ENCODE measurements at places on chromosomes 3 and 15.

- no peak for DNase-seq
Observed at GRCh38 chr3:140276703-140277102, 341.7 kb downstream of the CLSTN2 start.

DNA sequence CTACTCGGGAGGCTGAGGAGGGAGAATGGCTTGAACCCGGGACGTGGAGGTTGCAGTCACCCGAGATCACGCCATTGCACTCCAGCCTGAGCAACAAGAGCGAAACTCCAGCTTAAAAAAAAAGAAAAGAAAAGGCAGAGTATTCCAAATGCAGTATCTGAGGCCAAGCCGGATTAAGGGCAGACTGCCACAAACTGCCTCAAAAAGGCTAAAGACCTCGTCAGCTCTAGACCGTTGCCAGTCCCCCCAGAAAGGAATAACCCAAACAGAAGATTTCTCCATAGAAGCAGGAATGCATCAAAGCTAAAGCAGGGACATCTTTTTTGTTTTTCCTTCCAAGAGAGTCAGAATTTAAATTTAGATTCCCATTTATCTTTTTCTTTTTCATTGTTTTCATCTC lies 72.9 kb downstream of the TM4SF4 start:
- DNase-seq = no peak

DNA sequence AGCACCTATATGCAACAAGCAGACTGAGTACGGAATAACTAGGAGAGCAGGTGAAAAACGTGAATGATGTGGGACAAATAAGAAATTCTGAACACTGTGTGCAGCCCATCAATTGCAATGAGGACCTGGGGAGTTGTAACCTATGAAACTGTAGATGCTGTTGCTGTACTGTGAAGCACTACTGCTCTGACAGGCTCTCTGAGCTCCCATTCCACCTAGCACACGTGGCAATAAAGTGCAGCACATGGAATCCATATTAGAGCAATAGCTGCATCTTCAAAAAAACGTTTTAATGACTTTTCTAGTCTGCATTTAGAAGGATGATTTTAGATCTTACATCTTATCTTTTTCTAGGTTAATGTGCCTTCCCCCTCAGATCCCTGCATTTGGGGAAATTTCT lies 748.7 kb upstream of the GOLIM4 start:
- DNase-seq = no peak

- no peak for DNase-seq
Observed at GRCh38 chr3:135862361-135862760, 103.2 kb upstream of the PPP2R3A start.

GRCh38 chr3:196192036-196192523 lies 19.1 kb downstream of the ZDHHC19 start:
- peak; percentile 38 for DNase-seq

- no peak for DNase-seq
Observed at GRCh38 chr3:161600173-161600572, 103.6 kb downstream of the OTOL1 start.

GRCh38 chr3:138861798-138862197 lies 27.1 kb upstream of the PIK3CB start:
- no peak for DNase-seq

- DNase-seq = no peak
Observed at GRCh38 chr3:12629560-12629959, 34.4 kb downstream of the RAF1 start.

DNA sequence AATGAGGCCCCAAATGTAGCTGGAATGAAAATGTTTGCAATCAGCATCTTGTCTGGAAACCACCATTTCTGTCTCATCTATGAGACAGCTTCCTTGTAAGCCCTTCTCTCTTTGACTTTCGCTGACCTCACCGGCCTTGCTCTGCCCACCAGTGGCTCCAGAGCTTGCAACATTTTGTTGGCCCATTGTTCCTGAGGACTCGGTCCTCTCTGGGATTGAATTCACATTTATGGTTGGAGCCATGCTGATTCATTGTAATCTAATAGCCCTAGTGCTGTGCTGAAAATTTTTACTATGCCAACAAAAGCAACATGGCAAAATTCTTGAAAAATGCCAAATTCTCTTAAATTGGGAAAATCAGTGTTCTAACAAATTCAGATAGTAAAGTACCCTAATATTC lies 37.2 kb downstream of the ABHD5 start:
- DNase-seq = no peak

DNA sequence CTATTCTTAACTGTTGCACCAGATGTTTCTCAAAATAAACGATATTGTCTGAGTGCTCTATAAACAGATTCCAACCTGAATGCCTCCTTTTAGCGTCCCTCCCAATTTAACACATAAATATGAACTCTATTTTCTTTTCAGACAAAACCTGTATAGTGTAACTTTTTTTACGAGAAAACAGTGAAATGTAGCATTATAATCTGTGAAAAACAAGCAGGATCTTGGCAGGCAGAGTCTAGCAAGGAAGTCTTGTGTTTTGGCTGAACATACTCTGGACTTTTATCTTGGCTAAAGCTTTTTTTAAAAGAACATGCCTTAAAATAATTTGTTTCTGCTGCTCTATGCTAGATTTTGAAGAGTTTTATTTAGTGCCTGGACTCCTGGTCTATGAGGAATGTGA lies 150.5 kb downstream of the ROBO2 start:
- no peak for DNase-seq

- no peak for DNase-seq
Observed at GRCh38 chr3:47841786-47842349, 38.9 kb downstream of the DHX30 start.

DNA sequence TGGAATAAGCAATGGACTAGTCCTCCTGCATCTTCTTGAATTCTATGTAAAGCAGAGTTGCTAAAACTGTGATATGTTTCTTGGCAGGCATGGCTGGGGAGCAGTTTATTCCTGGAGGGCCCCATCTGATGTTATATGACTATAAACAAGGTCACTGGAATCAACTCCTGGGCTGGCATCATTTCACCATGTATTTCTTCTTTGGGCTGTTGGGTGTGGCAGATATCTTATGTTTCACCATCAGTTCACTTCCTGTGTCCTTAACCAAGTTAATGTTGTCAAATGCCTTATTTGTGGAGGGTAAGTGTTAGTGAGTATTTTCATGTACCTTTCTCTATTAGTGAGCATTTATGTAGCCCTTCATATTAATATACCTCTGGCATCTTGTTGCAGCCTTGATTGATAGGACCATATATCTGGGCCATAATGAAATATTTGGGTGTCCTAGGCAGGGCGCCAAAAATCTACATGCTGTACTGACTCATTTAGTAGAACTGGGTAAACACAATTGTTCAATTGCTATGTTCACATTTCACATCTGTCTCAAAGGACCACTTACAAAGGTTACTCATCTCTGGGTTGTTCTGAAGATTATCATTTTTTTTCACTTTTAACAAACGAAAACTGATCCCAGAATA lies 52.6 kb upstream of the ADGRG7 start:
- no peak for DNase-seq

DNA sequence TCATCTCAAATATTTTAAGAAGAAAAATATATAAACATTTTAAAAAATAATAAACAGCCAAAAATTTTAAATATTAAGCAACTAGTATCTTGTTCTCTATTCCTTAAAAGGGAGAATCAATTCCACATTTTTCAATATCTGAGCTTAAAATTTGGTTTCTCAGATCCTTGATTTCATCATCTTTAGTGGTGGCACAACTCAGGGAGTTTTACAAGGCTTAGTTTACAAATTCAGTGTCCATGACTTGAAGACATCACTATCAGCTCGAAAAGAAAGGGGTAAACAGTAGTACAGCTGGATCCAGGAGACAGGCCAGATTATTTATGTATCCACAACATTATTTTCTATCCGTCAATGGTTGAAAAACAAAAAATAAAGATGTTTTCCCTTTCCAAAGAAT lies 11.6 kb downstream of the IGF2BP2 start:
- DNase-seq = no peak

GRCh38 chr3:108877901-108878300 lies 55.3 kb downstream of the TRAT1 start:
- DNase-seq = no peak

DNA sequence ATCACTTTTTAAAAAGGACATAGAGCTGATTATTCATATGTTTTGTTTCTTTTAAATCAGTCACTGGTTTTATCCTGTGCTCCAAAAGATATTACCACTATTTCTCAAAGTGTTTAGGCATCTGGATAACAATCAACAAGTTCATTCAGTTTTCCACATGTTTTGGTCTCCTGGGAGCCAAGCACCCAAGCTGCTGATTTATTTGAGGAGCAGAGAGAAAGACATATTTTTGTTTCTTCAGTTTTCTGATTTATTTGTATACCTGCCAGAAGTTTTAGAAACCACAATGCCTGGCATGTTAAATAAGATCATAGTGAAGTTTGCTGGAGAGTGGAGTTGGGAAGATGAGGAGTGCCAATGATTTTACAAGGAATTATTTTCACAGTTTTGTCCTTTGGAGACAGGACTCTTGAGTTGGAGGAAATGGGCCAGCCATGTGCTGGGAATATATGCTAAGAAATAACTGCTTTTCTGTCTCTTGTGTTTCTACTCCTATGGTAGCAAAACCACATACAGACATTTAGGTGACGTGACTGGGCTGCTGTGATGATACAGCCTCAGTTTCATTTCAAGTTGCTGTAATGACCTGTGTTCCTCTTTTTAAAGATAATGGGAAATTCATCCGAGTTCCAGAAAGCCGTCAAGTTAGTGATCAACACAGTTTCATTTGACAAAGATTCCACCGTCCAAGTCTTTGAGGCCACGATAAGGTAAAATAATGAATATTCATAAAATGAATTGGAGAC lies 11.7 kb downstream of the EDEM1 start:
- DNase-seq = no peak

- DNase-seq = no peak
Observed at GRCh38 chr3:18880691-18881090, 267.6 kb upstream of the KCNH8 start.

- DNase-seq = no peak
Observed at GRCh38 chr3:47404955-47405790, 24.4 kb downstream of the PTPN23 start.

- peak; percentile 94 for DNase-seq
Observed at GRCh38 chr3:57692396-57693147, at the start of gene DENND6A. TSS of gene DENND6A (minus strand) at chr3:57693077. CDS start at chr3:57693018, 59 bp downstream.

GRCh38 chr3:107315141-107315540 lies 62.1 kb upstream of the CCDC54 start:
- no peak for DNase-seq

DNA sequence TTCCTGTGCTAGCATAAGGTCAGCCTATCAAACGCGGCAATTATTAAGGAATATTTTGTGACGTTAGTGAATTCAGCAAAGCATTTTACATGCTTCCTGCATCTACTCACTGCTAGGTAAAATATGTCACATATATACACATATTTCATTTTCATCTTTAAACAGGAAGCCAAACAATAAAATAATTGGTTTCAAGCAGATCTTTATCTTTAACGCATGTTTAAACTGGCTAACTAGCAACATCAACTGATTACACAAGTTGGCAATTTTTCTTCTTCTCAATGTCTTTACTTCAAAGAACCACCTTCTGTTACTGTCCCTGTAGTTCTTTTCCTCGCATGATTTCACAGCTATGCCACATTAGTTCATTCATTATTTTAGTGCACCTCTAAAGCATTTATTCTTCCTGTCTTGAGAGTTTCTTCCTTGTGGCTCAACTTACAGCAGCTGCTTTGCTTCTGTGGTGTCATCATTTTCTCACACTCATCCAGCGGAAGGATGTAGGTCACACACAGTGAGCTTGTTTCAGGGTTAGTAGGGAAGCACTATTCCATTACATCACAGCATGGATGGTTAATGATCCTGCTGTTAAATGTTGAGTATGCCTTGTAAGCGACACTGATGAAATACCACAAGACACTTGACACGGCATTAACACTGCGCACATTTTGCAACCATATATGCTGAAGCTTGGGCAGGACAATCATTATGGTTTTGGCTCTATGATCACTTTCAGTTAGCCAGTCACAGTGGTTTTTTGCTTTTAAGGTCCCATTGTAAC lies 2.3 kb upstream of the BCHE start:
- DNase-seq = no peak

- DNase-seq = no peak
Observed at GRCh38 chr3:105802118-105802706, 66.6 kb downstream of the CBLB start.

DNA sequence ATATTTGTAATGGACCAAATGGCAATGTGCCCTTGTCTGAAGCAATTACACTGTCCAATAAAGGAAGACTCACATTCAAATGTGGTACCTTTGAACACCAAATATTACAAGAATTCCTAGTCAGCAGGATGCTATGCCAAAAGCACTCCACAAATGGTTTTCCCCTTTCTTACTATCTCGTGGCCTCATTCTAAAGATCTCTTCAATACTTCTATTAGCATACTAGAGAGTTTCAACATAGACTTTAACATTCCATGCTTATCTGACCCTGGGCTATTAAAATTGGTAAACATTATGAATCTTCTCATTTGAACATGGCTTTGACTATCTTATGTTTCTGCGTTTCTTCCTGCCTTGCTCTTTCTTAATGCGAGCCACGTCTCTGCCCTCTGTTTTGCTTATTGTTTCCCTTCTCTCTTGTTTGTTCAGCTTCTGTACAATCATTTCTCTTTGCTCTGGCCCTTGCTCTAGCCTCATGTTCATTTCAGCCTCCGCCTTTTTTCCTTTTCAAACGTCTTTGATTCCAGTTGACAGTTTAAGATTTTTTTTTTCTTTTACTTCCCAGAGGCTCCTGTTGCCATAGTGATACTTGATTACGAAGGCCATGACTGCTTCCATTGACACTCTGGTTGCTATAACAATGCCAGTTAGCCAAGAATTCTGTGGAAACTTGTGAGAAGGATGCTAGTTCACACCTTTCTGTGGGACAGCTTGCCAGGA lies 49.5 kb upstream of the SLC9A9 start:
- DNase-seq = no peak

GRCh38 chr3:59316688-59317275 lies 267.0 kb upstream of the CFAP20DC start:
- DNase-seq = no peak

DNA sequence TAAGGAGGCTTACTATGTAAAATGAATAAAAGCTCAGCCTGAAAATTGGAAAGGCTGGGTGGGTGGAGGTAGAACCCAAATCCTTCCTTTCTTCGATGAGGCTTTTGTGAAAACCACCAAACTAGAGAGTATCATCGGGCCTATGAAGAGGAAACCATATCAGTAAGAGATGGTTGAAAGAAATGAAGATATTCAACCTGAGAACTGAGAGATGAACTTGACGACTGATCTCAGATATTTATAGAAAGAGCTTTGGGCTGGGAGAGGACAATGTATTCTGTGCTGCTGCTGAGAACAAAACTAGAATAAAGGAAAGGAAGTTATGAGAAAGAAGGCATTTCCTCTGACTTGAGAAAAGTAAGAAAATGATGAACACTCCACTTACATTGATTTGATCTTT lies 236.6 kb downstream of the KCNH8 start:
- DNase-seq = no peak

GRCh38 chr3:127628788-127629466 lies at the start of gene PODXL2:
TSS of gene PODXL2 (plus strand) at chr3:127629185. CDS start at chr3:127629220, 35 bp downstream.
- peak; percentile 41 for DNase-seq

DNA sequence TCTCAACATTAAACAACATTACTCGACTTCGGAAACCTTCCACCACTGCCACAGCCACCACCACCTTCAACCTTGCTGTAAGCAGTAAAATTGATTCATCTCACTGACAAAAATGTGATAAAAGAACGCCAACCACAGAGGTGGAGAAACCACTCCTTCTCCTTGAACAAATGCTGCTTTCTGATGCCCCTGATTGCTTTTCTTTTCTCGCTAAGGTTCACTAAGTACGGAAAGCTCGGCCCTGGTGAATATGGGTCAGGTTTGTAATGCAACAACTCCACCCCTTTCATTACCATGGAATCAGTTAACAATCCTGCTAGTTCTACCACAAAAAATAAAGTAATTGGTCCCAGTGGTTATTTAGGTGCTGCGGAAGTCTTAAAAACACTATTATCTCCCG lies 44.9 kb downstream of the MEIS2 start:
- DNase-seq = no peak

All from stimulated activated CD4-positive, alpha-beta T cell treated with anti-CD3 and anti-CD28 coated beads, Interleukin-12 subunit alpha, Interleukin-12 subunit beta, amount 100 ng/mL, for 4 hours (primary cell).